Central memory CD4-positive, alpha-beta T cell (primary cell): ENCODE measurements at places on chromosomes 6 and 20.

DNA sequence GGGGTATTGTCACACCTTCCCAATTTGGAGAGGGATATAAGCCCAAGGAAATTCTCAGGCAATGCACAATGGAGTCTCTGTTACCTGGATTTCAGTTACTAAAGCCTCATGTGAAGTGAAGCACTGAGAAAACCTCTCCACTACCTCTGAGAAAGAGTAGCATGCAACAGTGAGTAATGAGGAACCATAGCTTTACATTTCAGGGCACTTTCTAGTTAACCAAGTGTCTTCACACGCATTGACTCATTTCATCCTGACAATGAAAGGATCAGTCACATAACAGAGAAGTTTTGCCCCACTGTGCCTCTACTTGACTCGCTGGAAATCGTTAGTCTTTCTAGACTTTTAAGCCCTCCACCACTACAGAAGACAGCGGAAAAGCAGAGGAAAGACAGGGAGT, 86.2 kb upstream of the ARID1B start:
- no peak for DNase-seq

- DNase-seq = no peak
These were observed 450.0 kb downstream of the FRK start for GRCh38 chr6:115610696-115611095.

- DNase-seq = no peak
These were observed 244.1 kb upstream of the TBX18 start for GRCh38 chr6:85008296-85009009.

- no peak for DNase-seq
These were observed 60.2 kb downstream of the ASXL1 start for GRCh38 chr20:32418376-32418775.

- peak; percentile 55 for DNase-seq
These were observed 159.7 kb upstream of the RPS6KA2 start for GRCh38 chr6:166786704-166787293.

DNA sequence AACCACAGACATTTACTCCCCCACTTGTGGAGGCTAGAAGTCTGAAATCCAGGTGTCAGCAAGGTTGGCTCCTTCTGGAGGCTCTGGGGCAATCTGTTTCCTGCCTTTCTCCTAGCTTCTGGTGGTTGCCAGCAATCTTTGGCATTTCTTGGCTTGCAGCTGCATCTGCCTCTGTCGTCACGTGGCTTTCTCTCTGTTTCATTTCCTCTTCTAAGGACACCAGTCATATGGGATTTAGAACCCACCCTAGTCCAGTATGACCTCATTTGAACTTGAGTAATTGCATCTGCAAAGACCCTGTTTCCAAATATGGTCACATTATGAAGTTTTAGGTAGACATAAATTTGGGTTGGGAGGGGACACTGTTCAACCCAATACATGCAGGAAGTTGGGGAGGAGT, 56.2 kb upstream of the EPB41L1 start:
- DNase-seq = no peak

DNA sequence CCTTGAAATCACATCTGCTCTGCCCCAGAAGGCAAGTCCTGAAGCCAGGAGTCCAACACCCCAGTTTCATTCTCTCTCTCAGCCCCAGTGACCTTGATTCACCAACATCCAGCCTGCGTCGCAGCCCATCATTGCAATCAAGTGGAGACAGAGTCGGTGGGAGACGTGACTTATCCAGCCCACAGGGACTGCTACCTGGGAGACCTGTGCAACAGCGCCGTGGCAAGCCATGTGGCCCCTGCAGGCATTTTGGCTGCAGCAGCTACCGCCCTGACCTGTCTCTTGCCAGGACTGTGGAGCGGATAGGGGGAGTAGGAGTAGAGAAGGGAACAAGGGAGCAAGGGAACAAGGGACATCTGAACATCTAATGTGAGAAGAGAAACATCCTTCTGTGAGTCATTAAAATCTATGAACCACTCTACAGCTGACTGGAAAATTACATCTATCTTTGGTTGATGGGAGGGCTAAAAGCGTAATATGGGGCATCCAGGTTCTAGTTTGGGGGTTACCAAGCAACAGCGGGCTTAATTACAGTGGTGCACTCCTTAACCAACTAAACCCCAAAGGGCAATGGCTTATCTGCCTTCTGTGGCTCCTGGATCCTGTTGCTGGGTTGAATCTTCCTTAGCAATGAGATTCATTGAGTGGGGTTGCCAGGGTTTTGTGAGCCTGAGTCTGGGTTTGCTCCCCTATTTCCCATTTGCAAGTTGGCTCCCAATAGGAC, 2.5 kb downstream of the LY6G6D start:
- DNase-seq = no peak

- DNase-seq = peak; percentile 63
These were observed 15.8 kb upstream of the RNF182 start for GRCh38 chr6:13908955-13909381.

DNA sequence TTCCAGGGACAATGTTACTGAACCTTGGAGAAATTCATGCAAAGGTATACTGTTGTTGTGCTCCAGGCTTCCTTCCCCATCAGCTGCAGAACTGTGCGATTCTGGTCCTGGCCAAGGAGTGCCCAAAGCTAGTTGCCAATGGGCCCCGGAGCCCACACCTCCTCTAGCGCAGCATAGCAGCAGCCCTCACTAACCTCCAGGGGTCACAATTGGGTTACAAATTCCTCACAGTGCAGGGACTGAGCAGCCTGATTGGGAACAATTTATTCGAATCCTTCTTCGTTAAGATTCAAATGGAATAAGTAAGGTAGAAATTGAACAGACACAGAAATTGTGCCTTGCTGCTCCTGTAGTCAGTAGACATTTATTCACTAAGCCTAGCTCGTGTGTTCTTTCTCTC, 284.9 kb downstream of the PRKN start:
- DNase-seq = no peak

- DNase-seq = no peak
These were observed 15.6 kb downstream of the CDK19 start for GRCh38 chr6:110799655-110800054.

DNA sequence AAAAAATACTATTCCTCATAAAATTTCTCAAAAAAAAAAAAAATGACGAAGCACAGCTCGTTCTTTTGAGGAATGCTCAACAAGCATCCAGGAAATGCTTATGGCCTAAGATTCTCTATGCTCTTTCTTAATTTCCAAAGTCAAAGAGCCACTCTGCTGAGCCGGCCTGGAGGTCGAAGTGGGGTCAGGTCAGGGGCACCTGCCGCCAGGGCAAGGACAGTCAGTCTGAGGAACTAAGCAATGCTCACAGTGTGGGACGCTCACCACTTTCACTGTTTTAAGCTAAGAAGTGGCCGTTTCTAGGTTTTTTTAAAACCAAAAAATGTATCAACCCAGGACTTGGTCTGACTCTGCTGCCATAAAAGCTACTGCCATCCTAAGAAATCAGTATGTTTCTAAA, 17.3 kb downstream of the YTHDF1 start:
- no peak for DNase-seq

DNA sequence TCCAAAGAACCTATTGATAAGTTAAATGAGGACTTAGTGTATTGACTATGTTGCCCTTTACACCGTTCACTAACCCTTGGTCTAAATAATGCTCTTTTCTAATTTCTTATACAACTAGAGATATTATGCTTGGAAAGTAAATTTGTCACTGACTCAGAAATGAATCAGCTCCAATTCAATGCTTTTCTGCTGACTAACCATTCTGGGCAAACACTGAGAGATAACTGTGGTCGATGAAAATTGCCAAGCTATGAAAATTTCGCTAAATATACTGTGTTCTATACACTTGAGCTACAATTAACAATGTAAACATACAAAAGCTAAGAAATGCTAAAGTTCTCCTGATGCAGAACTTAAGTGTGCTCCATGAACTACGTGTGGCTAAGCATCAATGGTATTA, 23.1 kb upstream of the FBXO9 start:
- no peak for DNase-seq

DNA sequence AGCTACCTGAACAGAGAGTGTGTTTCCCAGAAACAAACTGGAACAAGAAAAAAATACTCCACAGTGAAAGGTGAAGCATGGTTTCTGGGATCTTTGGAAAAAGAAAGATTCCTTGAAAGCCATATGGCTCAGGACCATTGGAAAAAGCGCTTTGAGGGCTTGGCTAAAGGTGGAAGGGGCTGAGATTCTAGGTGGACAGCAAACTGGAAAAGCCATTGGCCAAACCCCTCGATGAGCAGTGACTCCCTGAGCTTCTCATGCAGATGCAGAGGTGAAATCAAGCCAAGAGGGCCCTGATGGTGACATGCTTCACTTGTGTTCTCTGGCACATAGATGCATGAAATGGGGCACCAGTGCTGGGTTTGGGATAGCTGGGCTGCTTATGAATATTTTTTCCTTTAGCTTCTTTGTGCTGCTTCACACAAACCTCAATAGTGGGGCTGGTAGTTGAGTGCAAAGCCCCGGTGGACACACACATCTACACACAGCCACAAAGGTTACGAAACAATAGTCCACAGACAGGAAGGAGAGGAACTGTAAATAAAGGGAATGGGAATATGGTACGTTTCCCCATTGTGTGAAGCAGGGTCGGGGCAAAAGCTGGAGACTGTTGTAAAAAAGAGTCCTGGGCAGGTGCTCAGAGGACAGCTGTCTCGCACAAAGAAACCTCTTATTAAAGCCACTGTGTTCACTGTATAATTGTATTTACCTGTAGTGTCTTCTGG, 117.8 kb downstream of the FOXA2 start:
- no peak for DNase-seq

GRCh38 chr20:5504061-5504739, 187.4 kb upstream of the PROKR2 start:
- DNase-seq = no peak

- no peak for DNase-seq
These were observed 11.0 kb downstream of the SMOC2 start for GRCh38 chr6:168451805-168452517.

DNA sequence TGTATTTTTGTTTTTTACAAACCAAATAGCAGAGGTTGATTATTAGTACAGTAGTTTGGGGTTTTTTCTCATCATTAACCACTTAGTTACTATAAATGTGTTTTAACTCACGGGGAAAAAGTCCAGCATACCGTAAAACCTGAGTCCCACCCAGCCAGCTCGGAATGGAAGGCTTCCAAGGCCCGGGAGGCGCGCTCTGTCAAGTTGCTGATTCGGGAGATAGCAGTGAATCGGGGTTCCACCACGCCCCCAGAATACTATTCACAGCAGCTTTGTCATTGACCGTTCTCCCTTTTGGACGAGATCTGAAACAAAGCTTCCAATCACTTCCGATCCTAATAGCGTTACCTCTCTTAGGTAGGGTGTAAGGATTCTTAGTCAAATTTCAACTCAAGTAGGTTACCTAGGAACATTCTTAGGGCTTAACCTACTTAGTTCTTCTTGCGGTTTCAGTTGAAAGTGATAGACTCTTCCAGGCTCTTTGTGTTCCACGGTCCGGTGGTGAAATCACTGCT, 232.8 kb upstream of the QKI start:
- DNase-seq = no peak

GRCh38 chr6:45684476-45684875, 306.7 kb upstream of the SUPT3H start:
- DNase-seq = no peak
